ENCODE measurements at places on chromosomes 5 and 9. TPM values are rescaled to one million over a fixed set of nuclear protein-coding genes. Genes with fewer than 3 reads are reported as not detected.

HAVCR2 gene
- 0.09 TPM for total RNA-seq

CCDC152 gene
- total RNA-seq, result 1.6 TPM

GHR gene
- total RNA-seq, result 3.8 TPM

CCL21 gene
- total RNA-seq, result not detected

IRX4 gene
- not detected for total RNA-seq

DUSP1 gene
- total RNA-seq, result 32.7 TPM

GRXCR2 gene
- not detected for total RNA-seq

GPR21 gene
- 1.1 TPM for total RNA-seq

C5orf58 gene
- not detected for total RNA-seq

PCDHGA4 gene
- total RNA-seq, result 4.5 TPM

CTSV gene
- 0.37 TPM for total RNA-seq

UBE2QL1 gene
- total RNA-seq, result under 0.01 TPM

IL5 gene
- not detected for total RNA-seq

C1QTNF2 gene
- 0.28 TPM for total RNA-seq

INSL6 gene
- total RNA-seq, result not detected

PCDHGA8 gene
- total RNA-seq, result 3.3 TPM

NAA35 gene
- total RNA-seq, result 16.6 TPM

SMIM15 gene
- 63.7 TPM for total RNA-seq

NMUR2 gene
- not detected for total RNA-seq

LCN9 gene
- total RNA-seq, result not detected

All from smooth muscle cell of bladder (primary cell).